ENCODE measurements at places on chromosomes 6 and 20.

- no peak for DNase-seq
These were observed 347.6 kb upstream of the SULF2 start for GRCh38 chr20:48132834-48133233.

GRCh38 chr6:151682251-151682650, 125.2 kb upstream of the ESR1 start:
- DNase-seq = no peak

DNA sequence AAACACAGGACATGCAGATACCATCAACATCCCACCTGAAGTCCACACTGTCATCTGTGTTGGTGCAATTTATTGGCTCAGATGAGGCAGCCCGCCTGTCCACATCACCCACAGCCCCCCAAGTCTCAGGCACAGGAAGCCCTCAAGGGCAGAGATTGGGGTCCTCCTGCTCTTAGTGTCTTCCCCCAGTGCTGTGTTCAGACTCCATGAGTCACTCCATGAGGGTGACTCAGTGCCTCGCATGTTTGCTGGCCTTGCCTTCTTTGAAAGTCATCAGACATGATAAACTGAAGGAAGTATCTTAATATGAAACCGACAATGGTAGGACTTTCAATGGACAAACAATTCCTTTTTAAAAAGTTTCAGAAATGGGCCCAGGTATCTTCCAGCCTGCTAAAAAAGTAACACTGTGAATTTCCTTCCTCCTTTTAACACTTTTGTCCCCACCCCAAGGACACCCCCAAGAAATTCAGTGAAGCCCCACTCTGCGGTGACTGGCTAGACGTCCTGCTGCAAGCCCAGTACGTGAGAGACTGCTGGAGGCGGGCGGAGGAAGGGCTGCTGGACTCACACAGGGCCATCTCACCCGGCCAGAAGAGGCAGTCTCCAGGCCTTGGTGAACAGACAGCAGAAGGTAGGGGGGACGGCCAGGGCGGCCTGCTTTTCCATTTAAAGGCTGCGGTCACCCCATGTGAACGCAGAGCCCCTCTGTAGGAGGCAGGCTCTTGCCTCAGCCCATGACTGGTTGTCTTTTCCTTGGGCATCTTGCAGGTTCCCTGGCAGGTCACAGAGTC, 43.0 kb upstream of the KCNK16 start:
- DNase-seq = no peak

- no peak for DNase-seq
These were observed 13.8 kb downstream of the ULBP3 start for GRCh38 chr6:150055131-150055530.

- DNase-seq = peak; percentile 77
These were observed 39.4 kb downstream of the YTHDF1 start for GRCh38 chr20:63176427-63177133.

- DNase-seq = no peak
These were observed 16.7 kb upstream of the LMBRD1 start for GRCh38 chr6:69813508-69813907.

DNA sequence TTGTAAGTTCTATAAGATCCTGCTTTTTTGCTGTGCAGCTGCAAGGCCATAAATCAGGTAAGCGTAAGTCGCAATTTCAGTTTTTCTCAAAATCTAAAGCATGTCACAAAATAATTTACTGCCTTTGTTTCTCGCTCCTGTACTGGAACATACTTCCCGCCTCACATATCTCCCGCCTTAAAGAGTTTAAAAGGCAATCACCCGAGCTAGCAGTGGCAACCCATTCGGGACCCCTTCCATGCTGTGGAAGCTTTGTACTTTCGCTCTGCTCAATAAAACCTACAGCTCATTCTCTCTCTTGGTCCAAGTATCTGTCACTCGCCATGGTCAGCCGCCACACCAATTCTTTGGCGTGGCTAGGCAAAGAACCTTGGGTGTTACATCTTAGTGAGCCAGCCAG, 34.0 kb downstream of the CEP85L start:
- DNase-seq = no peak

DNA sequence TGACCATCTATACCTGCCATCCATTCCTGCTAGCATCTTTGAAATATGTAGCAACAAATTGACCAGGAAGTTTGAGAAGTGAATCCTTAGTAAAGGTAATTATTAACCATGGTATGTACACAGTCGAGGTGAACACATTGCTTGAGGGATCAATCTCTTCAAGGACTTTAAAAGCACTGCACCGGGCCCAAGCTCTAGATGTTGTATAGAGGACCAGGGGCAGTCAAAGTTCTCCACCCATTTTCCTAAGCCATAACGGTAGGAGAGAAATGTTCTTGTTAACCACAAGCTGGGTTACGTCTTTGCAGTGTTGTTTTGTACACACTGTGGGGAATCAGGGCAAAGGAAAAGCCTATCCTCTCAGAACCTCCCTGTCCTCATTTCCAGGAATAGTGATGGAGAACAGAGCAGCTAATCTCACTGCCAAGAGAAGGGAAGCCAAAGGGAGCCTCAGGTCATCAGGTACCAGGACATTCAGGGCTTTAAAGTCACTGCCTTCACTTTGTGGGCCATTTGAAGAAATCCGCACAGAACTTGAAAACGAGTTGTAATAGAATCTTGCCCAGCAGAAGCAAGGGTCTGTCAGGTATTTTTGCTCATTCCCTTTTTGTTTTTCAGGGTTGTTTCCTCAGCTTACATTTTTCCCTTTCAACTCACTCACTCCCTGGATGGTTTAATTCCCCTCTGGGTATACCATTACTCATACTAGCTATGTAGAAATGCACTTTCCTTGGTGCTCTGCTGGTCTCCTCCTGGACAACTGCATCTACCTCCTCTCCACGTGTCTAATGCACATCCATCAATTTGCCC, 5.3 kb upstream of the PM20D2 start:
- DNase-seq = no peak
